NCI-H2171 treated with DMSO at 0.1 percent for 48 hours (cell line): ENCODE measurements at places on chromosomes 5 and 9.

- DNase-seq = no peak
Measured at GRCh38 chr5:139847091-139847490, 51.5 kb downstream of the PSD2 start.

- DNase-seq = peak; percentile 67
Measured at GRCh38 chr5:143638654-143639053, 173.3 kb upstream of the HMHB1 start.

GRCh38 chr9:129177443-129177790 lies 644 bp downstream of the IER5L start:
- DNase-seq = no peak

- no peak for DNase-seq
Measured at GRCh38 chr5:121090822-121091221, 626.7 kb downstream of the PRR16 start.

DNA sequence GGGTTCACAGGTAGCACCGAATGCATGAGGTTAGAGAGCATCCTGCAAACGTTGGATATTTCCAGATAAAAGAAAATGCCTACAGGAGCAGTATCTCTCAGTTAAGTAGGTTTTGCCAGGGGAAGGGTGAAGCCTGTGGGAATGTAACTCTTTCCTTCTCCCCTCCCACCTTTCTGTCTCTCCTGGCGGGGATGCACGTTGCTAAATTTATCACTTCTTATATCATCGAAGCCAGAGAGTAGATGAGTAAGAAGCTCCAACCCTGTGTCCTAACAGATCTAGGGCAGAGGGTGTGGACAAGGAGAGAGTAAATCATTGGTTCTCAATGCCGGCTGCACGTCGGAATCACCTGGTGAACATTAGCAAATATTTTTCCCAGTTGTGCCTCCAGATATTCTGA lies 457.5 kb downstream of the ENC1 start:
- DNase-seq = no peak

GRCh38 chr9:82894548-82894947 lies 168.4 kb downstream of the RASEF start:
- DNase-seq = no peak

DNA sequence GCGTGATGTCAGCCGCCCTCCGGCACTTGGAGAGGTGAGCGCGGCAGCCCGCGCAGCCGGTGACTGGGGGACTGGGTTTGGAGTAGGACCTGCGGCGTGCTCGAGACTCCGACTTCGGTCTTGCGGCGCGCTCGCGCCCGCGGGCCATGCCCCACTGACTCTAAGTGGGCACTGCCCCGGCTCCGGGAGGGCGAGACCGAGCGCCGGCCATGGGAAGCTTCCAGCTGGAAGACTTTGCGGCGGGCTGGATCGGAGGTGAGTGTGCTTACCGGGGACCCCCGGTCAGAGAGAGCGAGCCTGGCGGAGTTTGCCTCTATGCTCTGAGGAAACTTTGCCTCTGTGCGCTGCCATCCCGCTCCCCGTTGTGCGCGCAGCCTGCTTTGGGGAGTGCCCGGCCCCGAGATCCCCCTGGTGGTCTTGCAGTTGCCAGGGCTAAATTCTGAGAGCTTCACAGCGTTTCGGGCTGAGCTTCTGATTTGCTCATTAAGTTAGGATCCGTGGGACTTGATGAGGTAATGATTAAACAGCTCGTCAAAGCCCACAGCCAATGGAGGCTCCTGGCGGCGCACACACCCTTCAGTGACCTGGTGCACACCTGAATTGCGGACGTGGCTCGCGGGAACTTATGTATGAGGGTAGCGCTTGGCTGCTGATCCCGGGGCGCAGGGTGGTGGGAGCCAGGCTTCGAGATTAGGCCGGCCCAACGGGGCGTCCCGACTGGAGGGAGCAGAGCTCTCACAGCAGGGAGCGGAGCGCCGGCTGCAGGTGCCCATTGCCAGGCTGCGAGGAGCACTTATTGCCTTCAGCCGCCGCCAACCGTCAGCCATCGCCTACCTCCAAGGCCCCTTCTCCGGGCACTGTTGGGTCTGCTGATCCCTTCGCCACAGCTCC lies at the start of gene SLC25A48:
TSS of gene SLC25A48 (plus strand) at position 25 of the 891 bp plus-strand sequence. CDS start at position 210, 185 bp downstream.
- peak; percentile 68 for DNase-seq

DNA sequence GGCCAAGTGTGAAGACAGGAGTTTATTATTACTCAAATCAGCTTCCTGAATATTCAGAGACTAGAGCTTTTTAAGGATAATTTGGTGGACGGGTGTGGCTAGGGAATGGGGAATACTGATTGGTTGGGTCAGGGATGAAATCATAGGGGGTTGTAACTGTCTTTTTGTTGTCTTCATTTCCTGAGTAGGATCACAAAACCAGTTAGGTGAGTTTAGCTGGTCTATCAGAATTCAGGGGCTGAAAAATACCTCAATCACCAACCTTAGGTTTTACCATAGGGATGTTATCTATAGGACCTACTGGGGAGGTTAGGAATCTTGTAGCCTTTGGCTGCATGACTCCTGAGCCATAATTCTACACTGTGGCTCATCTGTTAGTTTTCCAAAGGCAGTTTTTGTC lies 235.8 kb downstream of the YTHDC2 start:
- no peak for DNase-seq

DNA sequence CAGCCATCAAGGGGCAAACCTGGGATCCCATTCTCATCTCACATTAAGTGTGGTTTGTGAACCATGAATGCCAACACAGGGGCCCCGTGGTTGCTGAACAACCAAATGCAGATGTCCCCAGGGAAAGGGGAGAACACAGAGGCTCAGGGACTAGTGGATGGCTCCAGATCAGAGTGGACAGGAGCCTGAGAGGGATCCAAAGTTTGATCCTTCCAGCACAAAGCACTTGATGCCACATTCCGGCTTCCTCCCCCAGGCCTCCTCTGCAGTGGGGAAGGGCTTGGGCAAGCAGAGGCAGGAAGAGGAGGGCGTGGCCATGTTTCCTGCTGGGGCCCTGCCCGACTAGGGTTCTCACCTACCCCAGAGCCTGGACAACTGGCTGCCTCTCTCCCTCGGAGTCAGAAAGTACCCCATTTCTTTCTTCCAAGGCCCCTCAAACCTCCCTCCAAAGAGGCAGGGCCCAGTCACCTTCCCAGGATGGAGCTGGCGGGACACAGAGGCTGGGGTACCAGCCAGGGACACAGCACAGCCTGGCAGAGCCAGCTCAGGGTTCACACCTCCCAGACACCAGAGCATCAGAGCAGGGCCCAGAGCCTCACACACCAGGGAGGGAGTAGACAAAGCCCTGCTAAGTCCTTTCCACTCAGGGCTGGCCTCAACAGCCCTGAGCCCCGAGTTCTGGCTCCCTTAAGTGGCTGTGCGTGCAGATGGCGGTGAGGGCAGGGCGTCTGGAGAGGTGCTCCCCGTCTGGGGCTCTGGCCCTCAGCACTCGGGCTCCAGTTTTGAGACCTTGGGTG lies 4.3 kb upstream of the RNF44 start:
- peak; percentile 5 for DNase-seq

DNA sequence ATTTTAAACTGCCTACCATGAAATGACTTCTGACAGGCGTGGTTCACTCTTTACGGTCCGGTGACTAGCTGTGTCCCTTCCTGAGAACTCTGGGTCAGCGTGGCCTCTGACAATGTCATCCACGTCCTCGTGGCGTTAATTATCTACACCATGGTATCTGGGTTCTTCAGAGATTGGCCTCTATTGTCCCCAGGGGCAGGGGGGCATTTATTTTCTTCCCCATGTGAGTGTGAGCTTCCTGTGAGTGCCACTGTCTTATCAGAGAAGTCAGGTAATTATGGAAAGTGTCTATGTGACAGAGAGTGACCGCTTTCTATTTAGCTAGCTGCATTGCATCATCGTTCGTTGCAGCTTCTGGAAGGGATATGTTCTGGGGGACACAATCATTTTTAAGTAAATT lies 77.2 kb downstream of the FBXL7 start:
- DNase-seq = no peak

GRCh38 chr5:139701056-139701741 lies 53.0 kb downstream of the CXXC5 start:
- no peak for DNase-seq

DNA sequence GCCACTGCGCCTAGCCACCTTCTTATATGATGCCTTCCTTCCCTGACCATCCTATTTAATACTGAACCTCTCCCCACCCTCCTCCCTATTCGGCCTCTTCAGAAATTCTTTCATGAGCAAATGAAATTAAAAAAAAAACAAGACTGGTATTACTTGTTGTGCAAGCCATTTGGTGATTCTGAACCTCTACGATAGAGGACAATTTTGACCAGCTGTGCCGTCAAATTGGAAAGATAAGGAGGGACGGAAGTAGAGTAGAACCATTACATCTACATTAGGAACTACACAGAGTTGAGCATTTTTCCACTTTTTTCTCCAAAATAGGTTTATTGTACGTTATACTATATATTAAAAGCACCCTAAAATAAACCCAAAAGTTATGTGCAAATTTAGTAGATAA lies 2.9 kb downstream of the DHX29 start:
- DNase-seq = no peak

DNA sequence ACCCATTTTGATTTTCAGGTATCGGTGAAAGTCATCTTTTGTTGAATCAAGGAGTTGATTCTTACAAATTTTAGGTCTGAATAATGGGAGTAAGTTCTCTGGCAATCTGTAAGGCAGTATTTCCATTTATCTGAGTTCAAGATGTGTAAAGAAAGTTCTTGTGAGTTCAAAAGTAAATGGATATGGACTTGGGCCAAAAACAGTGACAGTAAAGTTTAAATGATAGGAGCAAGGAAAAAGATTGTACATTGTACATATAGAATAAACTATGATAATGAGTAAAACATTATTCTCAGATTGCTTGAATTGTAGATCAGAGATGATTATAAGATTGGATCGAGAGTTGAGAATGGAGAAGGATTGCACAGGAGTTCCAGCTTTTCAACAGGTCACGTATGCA lies 329.3 kb downstream of the PJA2 start:
- DNase-seq = no peak

- DNase-seq = no peak
Measured at GRCh38 chr5:78501411-78502352, 141.3 kb downstream of the SCAMP1 start.

DNA sequence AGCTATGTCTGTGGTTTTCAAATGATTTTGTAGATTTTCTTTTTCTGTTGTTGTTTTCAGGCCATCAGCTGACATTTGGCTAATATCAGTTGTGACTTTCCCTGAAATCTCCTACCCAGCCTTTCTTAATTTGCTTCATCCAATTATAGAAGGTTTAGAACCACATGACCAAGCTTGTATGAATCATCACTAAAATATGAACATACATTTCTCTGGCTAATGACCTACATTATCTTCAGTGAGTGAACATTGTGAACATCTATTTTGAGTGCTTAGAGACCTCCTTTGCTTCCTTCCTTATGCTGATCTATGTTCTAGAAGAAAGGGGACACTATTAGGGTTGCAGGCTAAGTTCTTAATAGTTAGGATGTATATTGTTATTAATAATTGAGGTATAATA lies 532.5 kb downstream of the RAB3C start:
- DNase-seq = no peak

DNA sequence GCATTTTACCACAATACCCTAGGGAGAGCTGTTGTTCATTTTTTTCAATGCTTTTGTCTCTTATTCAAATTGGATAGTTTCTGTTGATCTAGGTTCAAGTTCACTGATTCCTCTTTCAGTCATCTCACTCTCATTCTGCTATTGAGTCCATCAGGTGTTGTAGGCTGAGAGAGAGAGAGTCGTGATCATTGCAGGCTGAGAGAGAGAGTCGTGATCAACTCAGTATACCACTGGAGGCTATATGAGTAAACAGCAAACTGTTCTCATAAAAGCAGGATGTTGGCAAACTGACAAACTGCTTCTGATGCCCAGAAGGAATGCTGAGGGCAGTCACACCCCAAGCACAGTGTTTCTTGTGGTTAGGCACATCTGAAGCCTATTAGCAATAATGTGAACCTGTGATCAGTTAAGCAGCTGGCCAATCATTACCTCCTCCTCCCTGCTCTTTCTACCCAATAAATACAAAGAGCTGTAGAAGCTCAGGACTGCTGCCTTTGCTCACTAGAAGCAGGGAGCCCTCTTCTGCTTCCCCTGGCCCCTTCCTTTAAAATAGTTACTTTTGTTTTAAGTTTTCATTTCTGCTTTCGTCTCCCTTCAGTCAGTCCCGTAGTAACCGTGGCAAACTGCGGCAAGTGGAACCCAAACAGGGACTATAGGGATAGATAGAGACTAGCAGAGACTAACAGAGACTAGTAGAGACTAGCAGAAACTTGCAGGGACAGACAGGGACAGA lies 476.1 kb upstream of the ACO1 start:
- no peak for DNase-seq

- no peak for DNase-seq
Measured at GRCh38 chr9:30584559-30584958, 1799.9 kb upstream of the ACO1 start.

DNA sequence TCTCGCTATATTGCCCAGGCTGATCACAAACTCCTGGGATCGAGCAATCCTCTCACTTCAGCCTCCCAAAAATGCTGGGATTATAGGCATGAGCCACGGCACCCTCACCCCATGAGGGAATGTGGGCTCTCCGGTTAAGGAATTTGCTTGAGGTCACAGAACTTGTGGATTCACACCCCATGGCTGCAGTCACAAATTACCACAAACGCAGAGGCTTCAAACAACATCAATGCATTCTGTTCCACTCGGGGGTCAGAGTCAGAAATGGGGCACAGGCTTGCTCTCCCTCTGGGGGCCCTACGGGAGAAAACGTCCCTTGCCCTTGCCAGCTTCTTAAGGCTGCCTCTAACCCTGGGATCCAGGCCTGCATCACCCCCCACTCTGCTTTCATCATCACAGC lies 12.2 kb upstream of the SPINK4 start:
- no peak for DNase-seq

- DNase-seq = no peak
Measured at GRCh38 chr9:72407114-72407513, 42.1 kb upstream of the ZFAND5 start.

GRCh38 chr5:56247592-56247991 lies 14.5 kb upstream of the ANKRD55 start:
- DNase-seq = no peak

- peak; percentile 72 for DNase-seq
Measured at GRCh38 chr9:128420060-128420650, 502 bp upstream of the CERCAM start.

- no peak for DNase-seq
Measured at GRCh38 chr9:22170556-22170955, 161.5 kb upstream of the CDKN2B start.

- no peak for DNase-seq
Measured at GRCh38 chr5:54676481-54677340, 159.2 kb downstream of the SNX18 start.

DNA sequence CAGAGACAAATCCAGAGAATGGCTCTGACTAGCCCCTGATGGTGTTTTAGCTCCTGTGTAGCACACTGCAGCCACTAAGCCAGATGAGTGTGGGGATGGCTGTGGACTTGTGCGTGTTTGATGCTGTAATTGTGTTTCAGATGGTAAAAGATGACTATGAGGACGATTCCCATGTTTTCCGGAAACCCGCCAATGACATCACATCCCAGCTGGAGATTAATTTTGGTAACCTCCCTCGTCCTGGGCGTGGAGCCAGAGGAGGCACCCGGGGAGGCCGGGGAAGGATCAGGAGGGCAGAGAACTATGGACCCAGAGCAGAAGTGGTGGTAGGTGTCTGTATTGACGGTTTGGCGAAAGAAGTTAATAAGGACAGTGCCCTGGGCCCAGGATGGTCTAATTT lies 38.0 kb downstream of the HABP4 start:
- DNase-seq = no peak
